ENCODE measurements at places on chromosomes 12 and 14.

DNA sequence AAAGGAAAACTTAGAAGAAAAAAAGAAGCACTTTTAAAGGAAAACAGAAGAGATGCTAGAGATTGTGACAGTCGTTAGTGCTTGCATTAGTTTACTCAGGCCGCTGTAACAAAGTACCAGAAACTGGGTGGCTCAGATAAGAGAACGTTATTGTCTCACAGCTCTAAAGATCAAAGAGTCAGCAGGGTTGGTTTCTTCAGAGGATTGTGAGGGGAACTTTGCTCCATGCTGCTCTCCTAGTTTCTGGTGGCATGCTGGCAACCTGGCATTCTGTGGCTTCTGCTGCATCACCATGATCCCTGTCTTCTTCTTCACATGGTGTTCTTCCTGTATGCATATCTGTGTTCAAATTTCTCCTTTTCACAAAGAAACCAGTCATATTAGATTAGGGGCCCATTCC is 119.4 kb upstream of the PLEKHA5 start:
- DNase-seq, result peak; percentile 31

DNA sequence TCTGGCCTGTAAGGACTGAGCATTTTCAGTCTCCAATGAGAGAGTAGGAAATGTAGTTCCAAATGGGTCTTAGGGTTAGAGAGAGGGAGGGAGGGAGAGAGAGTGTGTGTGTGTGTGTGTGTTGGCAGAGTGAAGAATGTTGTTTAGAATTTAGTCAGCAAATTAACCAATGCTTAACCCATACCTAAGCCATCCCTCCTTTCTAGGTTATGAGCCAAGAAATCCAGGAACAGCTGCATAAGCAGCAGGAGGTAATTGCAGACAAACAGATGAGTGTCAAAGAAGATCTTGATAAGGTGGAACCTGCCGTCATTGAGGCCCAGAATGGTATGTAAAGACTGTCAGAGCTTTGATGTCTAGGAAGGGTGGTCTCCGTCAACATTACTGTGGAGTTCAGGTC is 56.9 kb downstream of the HSP90AA1 start:
- DNase-seq, result no peak

GRCh38 chr12:96434107-96434506 is 33.9 kb upstream of the CDK17 start:
- DNase-seq, result peak; percentile 57

GRCh38 chr12:52662918-52663229 is 10.9 kb upstream of the KRT2 start:
- DNase-seq, result peak; percentile 79

DNA sequence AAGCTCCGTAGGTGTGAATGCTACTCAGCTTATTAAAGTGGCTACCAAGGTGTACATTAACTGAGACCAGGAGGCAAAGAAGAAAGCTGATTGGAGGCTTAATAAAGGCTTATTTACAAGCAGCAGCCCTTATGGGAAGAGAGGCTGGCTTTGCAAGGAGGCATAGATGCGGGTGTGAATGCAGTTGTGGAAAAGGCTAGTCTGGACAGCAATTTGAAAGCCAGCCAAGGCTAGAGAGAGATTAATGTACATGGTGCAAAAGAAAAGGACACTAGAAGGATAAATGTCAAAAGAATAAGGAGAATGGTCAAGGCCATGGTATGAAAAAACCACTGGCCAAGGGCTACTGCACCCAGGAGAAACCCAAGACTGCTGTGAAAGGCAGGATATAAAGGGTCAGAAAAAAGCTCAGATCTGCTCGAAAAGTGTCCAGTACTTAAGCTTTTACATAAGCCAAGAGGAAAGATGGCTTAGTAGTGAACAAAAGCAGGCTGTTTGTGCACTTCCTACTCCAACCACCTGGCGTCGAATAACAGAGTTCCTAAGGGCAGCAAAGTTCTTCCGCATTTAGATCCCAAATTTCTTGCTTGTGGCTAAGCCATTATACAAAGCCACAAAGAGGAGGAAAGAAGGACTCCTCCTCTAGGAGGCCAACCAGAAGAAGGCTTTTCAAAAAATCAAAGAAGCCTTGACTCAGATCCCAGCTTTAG is 24.0 kb downstream of the KLRK1 start:
- DNase-seq, result peak; percentile 87

DNA sequence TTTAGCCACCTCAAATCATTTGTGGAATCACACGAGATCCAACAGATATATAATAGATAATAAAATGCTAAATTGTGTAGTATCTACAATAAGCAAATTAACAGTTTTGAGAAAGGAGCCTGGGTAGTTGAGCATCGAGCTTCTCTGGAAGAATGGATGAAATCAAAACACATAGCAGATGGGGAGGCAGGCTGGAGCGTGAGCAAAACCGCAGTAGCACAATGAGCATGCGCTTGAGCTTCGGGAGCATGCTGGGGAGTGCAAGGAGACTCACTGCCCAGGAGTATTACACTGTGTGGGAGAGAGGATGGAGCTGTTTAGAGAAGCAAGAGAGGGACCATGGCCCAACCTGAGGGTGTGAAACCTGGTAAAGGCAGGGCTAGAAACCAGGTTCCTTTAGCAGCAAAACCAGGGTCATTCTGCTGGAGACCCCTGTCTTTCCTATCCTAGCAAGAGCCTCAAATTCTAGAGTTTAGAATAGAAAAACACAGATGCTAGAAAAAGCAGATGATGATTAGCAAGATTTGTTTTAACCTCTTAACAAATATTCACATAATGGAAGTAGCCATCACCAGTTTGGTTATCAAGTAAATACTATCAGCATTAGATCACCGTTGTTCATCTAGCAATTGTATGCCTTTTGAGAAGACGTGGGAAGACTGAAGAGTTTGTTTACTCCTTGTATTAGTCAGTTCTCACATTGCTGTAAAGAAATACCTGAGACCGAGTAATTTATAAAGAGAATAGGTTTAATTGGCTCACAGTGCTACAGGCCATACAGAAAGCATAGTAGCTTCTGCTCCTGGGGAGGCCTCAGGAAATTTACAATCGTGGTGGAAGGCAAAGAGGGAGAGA is 484.8 kb downstream of the EGLN3 start:
- no peak for DNase-seq

DNA sequence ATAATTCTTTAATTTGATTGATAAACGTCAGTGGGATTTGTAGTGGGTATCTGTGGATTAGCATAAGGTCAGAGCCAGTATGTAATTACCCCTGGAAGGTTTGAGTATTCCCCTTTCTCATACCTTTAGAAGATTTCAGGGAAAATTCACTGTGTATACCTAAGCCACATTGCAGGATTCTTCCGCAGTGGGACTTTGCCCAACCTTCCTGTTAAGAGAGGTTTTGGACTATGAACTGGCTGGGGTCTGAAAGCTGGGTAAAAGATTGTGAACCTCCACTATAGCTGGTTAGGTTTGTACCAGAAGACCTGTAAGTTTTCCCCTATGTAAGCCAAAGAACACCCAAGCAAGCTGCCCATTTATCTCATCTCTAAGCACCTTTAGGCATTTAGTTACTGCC is 150.2 kb downstream of the TTC6 start:
- no peak for DNase-seq

- DNase-seq, result no peak
These were observed at the start of gene FGF6 for GRCh38 chr12:4445156-4446101. TSS of gene FGF6 (minus strand) at chr12:4445815. CDS start at chr12:4445570, 245 bp downstream.

GRCh38 chr14:91580876-91581577 is 70.9 kb upstream of the PPP4R3A start:
- no peak for DNase-seq

GRCh38 chr12:89800435-89800834 is 91.8 kb upstream of the ATP2B1 start:
- DNase-seq, result peak; percentile 87

DNA sequence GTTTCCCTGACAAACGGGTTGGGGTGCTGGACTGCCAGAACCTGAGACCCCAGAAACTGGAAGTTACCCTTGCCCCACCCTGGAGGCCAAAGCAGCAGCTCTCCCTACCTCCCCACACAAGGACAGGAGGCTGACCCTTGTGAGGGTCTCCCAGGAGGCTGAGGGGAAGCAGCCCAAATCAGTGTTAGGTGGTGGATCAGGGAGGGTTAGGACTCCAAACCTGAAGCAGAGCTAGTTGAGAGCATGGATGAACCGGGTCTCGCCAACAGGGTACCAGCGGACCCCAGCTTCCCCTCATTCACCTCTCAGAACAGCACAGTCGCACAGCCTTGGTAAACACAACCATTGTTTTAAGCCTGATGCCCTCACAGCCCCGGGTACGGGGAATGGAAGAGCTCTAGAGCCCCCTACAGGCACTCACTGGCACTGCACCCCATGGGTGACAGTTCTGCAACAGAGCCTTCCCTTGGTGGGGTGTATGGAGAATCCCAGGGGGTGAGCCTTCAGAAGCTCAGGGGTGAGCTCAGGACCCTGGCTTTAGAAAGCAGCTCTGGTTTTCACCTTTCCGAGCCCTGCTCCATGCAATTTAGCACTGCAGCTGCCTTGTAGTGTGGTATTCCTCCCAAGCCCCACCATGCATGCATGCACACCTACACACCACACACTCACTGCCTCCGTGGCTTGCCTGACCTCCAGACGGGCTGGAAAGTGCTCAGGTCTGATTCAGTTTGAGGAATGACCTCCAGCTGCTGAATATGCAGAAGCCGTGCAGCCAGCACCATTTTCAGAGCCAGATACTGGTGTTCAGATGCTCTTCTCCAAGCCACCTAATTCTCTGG is 11.2 kb downstream of the ESRRB start:
- peak; percentile 71 for DNase-seq

- peak; percentile 86 for DNase-seq
These were observed 186.7 kb upstream of the NEDD1 start for GRCh38 chr12:96720363-96720705.

DNA sequence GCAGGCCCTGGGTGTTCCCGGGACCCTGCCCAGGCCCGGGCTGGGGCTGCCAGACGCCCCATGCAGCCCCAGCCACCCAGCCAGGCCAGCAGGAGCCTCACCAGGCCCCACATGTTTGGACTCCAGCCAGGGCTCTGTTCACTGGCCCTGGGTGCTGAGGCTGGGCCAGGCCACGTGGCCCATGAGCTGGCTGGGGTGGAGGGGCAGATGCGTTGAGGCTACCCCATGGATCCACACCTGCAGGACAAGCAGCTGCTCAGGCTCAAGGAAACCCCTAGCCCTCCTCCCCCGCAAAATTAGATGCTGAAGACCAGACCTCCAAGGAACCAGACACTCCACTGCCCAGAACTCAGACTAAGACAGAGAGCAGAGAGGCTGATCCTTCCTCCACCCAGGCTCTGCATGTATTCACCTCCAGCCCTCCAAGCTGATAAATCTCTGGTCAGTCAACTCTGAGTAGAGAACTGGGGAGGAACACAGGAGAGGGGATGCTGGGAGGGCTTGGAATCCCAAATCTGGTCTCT is 1.6 kb downstream of the CDH24 start:
- DNase-seq, result no peak

DNA sequence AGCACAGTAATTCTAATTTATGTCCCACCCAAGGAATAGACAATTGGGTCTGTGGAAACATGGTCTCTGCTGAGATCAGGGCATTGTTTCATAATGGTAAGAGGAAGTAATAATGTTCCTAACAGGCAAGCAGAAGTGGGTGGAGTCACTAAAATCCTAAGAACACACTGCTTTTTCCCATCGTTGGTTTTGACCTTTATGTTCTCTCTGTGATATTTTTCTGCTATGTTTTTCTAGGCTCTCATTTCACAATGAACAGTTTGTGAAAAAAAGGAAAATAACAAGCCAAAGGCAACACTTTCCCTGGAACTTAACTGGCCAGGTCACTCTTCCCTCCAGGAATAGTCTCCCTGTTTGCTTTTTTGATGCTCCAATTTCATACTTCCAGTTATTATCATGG is 80.6 kb upstream of the OVCH1 start:
- peak; percentile 43 for DNase-seq

DNA sequence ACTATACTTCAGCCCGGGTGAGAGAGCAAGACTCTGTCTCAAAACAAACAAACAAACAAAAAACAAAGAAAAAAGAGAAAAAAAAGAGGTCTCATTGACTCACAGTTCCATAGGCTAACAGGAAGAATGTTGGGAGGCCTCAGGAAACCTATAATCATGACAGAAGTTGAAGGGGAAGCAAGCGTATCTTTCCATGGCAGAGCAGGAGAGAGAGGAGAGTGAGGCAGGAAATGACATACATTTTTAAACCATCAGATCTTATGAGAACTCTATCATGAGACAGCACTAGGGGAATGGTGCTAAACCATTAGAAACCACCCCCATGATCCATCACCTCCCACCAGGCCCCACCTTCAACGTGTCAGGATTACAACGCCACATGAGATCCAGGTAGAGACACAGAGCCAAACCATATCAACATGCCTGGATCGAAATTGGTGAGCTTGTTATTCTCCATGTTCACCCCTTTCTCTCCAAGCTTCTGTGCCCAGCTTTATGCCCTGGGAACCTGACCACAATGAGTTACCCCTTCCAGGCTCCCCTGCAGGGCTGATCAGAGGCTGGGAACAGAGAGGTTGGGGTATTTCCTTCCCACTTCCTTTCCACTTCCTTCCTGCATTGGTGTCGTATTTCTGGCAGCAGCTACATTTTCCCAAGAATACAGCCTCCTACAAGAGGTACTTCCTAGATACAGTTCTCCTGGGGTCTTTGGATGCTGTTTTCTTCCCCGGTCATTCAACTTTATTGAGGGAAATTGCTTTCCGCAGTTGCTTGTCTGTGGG is 219.3 kb upstream of the FLRT2 start:
- DNase-seq, result no peak

GRCh38 chr14:104401785-104402184 is 177.8 kb upstream of the C14orf180 start:
- no peak for DNase-seq

DNA sequence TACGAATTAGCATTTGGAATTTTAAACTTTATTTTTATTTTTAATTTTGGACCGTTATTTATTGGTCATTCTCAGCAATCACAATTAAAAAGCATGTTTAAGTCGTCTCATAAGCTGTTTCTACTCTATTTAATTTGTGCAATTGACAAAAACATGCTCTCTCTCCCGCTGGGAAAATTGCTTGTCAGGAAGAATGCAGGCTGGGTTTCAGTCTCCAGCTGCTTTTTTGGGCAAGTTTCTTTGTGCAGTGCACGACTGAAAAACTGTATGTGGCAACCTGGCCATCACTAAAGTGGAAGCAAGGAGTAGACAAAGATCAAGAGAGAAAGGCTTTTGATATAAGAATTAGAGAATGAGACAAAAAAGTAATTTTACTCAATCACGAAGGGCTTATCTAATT is 941.5 kb upstream of the MDGA2 start:
- DNase-seq, result no peak
